ENCODE measurements at places on chromosomes 3 and 15.

GRCh38 chr3:41581700-41582099 is 380.2 kb downstream of the ULK4 start:
- DNase-seq = no peak

DNA sequence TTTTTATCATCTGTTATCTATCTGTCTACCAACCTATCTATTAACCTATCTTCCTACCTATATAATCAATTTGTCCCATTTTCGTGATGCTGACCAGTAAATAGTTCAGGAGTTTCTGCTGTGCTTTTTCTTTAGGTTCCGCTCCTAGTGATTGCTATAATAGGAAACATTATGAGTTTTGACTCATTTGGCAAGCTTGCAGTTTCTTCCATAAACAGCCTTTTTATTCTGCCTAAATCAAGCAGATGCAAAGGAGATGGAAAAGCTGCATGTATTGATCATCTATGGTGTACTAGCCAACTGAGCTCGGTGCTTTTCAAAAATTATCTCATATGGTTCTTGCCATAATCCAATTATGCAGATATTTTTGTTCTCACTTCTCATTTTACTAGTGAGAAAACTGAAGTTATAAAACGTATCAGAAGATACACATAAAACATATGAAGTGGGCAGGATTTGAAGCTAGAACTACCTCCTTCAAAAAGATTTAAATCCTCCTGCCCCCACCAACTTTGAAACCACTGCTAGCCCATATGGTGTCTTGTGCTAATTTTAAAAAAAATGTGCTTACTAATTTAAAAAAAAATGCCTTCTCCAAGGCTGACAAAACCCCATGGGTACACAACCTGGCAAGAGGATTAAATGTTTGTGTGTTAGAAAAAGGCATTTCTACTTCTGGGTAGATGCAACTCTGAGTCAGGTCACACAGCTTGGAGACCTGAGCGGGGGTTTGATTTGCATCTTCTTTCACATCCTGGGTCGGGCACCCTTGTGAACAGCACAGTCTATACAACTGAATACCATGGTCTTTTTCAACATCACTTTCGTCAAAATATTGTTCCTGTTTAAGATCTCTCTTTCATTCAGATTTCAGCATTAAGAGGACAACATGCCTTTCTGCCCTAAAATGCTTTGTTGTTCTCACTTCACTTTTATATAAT is 267.0 kb downstream of the CHL1 start:
- DNase-seq = no peak

DNA sequence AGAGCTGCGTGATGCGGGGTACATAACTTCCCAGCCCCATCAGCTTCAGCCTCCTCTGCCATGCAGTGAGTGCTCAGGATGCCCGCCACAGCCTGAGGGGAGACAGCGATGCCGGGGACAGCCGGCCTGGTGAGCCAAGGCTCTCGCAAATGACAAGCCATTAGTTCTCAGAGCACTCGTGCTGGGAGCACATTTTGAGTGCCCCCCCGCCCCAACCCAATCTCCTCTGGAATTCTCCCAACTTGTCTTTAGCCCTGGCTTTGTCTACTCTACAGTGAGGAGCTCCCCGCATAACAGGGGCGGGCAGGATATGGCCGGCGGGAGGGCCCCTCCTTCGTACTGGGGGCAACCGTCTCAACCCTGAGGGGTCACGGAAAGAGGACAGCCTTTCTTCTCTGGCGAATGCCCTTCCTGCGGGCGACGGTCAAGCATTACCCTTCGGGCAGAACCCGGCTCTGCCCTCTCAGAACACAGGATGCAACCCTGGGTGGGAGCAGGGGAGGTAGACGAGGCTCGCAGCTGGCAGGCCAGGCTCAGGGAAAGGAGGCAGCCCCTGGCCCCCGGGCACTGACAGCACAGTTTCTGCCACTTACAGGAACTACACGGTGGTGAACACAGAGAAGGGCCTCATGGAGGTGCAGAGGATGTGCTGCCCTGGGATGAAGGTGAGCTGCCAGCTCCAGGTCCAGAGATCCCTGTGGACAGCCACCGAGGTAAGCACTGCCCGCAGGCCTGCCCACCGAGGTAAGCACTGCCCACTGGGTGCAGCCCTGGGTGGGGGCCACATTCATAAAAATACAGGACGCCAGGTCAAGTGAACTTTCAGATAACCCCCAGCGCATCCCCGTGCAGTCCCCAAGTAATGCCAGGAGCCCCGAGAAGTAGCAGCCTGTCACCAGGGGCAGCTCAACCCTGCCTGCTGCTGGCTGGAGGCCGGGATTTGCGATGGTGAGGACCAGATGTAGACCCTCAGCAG is 141.7 kb downstream of the LRRK1 start:
- DNase-seq = no peak

- DNase-seq = no peak
Measured at GRCh38 chr3:45626096-45626887, 31.7 kb downstream of the LIMD1 start.
